SK-N-SH (cell line): ENCODE measurements at places on chromosomes 5 and 9. TPM values are rescaled to one million over a fixed set of nuclear protein-coding genes. Genes with fewer than 3 reads are reported as not detected.
A peak's percentile ranks its signal among the peaks of the same experiment; 100 is the strongest.

DNA sequence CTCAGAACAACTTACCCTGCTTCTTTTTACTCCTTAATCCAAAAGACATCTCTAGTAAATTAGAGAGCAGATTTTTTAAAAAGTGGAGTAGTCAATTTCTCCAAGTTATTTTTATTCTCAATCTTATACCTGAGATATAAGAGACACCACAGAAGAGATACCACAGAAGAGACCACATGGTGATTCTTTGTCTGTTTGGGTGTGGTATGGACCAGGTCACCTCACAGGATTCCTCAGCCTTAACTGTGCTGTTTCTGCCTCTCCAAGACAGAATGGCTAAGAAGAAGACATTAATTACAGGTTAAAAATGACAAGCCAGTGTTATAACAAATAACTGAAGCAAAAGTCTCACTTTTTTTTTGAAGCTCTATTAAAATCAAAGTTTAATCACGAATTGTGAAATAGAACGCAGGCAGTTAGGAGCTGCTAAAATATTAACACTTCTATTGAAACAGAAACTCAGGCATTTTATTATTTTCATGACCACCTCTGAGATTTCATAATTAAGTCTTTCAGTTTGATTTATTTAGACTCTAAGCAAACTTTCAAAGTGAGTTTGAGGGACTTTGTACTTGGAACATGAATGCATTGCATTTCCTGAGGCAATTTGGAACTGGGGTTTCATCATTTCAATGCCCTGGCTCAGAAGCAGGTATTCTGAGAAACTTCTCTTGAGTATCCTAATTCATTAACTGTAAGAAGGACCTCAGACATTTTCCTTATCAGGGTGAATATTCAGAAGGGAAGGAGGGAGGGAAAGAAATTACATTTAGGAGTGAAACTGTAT, 280.7 kb downstream of the KCTD16 start:
- no peak for DNase-seq

The PDLIM4 gene
- 45.1 and 57.1 TPM in 2 replicates for polyA plus RNA-seq

GRCh38 chr9:123322273-123323195, 33.5 kb upstream of the CRB2 start:
- no peak for DNase-seq

- DNase-seq = no peak
These were observed 11.8 kb downstream of the IL6ST start for GRCh38 chr5:55982957-55983381.

The TAF1L gene
- polyA plus RNA-seq = 0.02 TPM in 1 of 2 replicates, not detected in the other

DNA sequence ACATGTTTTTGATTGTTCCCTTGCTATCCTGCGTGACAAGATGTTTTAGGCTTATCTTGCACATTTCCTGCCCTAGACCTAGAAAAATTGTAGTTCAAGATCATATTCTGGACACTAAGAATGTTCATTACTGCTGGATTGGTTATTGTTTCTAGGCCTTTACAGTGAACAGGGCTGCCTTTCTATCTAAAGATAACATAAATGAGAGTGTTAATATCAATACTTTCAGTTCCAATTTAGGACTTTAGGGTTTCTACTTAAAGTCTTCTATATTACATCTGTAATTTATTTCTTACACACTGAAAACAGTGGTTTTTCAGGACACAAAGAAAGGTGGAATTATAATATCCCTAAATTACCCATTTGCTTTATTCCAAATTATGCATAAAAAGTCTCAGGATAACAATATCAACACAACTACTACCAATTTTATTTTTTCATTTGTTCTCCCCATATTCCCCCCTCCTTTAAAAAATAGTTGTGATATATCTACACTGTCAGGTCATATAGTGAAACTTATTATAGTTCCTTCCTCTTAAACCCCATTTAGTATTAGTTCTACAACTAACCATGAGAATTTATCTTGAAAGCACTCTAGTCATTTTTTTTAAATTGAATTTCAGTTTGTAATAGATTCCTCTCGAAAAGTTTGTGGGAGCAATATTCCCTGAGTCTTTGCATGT, 293.9 kb upstream of the RIOK2 start:
- DNase-seq = no peak

GRCh38 chr5:2254406-2254805, 371.7 kb upstream of the IRX4 start:
- no peak for DNase-seq

The NTRK2 gene
- polyA plus RNA-seq = 0.05 and 0.16 TPM in 2 replicates

The SLC6A19 gene
- polyA plus RNA-seq = not detected in 2 replicates

DNA sequence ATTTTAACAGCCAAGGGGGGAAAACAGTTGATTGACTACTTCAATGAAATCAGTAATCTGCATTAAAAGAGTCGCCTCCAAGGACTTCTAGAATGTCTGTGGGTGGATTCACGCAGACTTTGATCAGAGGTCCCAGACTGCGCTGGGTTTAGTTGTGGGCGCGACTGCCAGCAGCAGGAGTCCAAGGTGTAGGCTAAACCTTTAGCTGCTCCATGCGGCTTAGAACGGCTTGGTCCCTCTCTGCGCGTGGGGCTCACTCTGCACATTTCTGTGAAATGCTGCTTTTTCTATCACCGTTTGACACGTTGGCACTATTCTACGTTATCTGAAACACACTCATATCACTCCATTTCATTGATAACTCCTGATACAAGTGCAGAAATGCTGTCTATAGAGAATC, 48.6 kb upstream of the IRX2 start:
- no peak for DNase-seq

DNA sequence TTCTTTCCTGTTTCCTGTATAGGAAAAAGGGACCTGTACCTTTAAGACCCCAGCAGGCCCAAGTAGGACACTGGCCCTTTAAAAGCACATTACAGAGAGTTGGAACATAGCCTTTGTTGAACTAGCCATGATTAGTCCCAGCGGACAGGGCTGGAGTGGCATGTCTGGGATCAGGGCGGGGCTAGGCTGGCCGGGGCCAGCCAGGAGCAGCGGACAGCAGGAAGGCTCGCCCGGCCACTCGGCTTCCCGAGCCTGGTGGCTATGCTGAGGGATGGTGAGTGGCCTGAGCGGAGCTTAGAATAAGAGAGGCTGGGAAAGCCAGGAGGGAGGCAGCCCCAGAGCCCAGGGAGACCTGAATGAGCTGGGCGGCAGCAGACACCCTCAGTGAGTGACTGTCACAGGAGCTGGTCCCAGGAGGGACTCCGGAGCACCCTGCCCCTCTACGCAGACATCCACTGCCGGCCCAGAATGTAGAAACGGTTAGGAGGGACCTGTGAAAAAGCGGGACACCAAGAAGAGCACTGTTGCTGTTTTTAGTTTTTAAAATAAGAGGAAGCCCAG, 92.1 kb downstream of the DAB2IP start:
- peak; percentile 94 for DNase-seq

The ZNF618 gene
- polyA plus RNA-seq = 5.0 and 6.2 TPM in 2 replicates

- DNase-seq = peak; percentile 50
These were observed 164.0 kb downstream of the CARTPT start for GRCh38 chr5:71882826-71883741.

- DNase-seq = no peak
These were observed 303.1 kb upstream of the CLINT1 start for GRCh38 chr5:158162026-158162425.

DNA sequence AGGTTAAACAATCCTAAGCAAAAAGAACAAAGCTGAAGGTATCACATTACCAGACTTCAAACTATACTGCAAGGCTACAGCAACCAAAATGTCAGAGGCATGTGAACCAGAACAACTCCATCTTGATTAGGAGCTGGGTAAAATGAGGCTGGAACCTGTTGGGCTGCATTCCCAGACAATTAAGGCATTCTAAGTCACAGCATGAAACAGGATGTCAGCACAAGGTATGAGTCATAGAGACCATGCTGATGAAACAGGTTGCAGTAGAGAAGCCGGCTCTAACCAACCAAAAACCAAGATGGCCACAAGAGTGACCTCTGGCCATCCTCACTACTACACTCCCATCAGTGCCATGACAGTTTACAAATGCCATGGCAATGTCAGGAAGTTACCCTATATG, 252.0 kb downstream of the RASEF start:
- DNase-seq = no peak

The SPINK4 gene
- not detected in 2 replicates for polyA plus RNA-seq
